ENCODE measurements at places on chromosomes 1 and 21.
A peak's percentile ranks its signal among the peaks of the same experiment; 100 is the strongest.

GRCh38 chr1:78003882-78004718, 639 bp upstream of the DNAJB4 start:
- DNase-seq: peak; percentile 13

DNA sequence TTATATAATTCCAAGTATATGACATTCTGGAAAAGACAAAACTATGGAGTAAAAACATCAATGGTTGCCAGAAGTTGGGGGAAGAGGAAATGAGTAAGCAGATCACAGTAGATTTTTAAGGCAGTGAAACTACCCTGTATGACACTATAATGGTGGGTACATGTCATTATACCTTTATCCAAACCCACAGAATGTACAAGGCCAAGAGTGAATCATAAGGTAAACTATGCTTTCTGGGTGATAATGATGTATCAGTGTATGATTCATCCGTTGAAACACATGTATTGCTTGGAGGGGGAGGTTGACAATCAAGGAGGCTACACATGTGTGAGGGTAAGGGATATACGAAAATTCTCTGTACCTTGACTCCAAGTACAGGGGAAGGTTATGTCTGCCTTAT, 862.7 kb downstream of the PLA2G4A start:
- no peak for DNase-seq

DNA sequence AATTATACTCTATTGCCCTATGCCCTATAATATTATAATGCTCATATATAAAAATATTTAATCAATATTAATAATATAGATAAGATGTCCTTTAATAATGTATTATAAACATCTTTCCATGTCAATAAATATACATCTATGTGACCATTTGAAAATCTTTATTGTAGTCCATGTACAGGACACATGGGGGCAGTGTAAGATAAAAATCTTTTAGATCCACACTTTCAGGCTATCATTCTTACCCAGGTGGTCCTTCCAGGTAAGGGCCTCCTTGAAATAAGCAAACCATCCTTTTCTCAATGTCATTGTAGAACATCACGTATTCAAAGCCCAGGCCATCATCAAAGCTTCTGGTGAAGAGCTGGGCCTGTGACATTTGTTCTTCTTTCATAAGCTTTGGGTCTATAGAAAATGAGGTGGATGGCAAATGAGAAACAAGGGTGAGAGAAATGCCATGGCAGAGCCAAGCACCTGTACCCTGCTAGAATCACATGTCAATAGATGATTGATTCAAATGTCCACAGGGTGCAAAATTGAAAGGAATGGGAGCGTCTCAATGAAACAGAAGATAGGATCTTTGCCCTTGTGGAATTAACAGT, 20.2 kb downstream of the THEM4 start:
- DNase-seq: no peak

GRCh38 chr1:234970401-234970730, 158.3 kb downstream of the TOMM20 start:
- no peak for DNase-seq

DNA sequence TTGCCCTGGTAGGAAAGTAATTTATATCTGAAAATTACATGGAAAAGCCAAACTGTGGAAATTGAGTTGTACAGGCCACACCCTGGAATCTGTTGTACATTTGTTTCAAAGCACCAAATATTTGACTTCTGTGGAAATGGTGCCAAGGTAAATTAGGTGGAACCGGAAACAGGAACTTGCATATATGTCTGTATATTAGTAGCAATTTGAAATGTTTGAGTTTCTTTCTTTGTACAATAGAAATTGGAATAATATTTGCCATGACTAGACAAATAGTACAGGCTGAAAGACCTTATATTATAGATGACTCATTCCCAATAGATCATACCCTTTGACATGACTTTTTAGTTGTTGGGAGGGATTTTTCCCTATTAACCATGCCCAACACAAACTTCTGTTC, 10.5 kb upstream of the TAF1A start:
- DNase-seq: no peak

- no peak for DNase-seq
Measured at GRCh38 chr21:23384679-23385078, 2222.6 kb downstream of the MRPL39 start.

- DNase-seq: no peak
Measured at GRCh38 chr1:109969146-109969829, 15.3 kb upstream of the AHCYL1 start.

DNA sequence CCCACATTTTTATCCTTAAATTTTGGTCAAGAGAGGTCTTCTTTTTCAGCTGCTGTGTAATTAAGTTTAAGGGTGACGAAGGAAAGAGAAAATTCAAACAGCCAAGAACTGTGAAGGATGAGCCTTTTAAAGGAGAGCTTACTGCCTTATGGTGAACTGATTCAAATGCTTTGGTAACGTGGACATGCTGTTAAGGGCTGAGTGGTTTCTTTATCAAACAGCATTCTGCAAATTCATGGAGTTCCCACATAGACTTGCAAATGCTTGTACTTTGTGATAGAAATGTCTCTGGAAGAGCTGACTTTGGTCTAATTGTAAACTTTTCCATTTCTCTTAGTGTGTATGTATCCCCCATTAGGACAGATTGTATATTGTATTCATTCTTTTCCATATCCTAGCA, 93.8 kb downstream of the CHD1L start:
- no peak for DNase-seq

DNA sequence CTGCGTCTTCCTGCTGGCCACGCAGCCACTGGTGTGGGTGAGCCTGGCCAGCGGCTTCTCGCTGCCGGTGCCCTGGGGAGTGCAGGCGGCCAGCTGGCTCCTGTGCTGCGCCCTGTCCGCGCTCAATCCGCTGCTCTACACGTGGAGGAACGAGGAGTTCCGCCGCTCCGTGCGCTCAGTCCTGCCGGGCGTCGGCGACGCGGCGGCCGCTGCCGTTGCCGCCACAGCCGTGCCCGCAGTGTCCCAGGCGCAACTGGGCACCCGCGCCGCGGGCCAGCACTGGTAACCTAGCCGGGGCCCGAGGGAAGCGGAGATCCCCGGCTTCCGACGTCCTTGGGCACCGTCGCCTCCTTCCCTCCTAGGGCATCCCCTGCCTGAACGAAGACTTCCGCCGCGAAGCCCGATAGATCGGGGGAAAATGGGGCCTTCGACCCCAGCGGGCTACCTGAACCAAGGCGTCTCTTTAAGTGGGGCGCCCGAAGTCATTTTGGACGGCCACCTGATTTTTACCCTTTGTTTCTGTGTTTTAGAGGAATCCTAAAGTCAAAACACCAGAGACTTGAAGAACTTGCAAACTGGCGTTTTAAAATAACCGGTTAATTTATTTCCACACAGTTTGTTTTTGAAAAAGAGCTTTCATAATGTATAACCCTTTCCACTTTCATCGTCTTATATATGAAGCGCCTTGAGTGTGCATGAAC, 2.0 kb downstream of the GPR88 start:
- no peak for DNase-seq

DNA sequence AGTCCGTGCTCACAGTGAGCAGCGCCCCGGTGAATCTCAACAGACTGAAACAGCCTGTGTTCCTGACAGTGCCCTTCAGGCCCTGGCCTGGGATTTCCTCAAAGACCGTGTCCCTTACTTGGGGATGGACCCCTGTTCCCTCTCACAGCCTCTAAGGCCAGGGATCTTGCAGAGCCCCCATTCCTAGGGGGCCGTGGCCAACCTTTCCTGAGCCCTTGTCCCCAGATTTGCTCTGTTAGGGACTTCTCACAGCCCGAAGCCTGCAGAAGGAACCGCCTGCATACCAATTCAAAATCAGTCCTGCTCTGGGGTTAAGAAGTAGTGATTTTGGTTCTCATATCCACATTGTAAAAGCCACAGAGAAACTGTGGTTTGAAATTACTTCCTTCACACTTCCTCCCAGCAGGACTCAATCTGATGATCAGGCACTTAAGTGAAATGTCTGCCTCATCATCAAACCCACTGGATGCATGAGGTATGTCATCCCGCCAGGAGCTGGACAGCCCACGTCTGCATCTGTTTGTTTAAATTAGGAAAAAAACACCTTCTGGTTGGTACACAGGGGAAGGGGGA, 14.9 kb downstream of the ABCA4 start:
- DNase-seq: no peak

DNA sequence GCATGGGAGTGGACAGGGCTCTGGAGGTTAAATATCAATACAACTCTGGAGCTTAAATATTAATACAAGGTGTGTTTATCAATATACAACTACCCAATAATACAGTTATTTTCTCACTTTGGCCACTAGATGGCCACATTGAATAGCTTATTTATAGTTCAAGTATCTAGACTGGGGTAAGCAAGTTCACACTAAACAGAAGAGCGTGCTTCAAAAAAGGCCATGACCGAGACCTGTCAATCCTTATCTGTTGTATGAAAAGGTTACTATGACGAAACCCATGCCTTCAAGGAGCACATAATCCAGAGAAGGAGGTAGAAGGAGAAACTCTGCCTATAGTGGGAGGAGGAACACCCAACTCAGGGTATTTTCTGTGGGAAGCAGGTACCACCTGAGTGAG, 29.1 kb downstream of the CHML start:
- DNase-seq: peak; percentile 9

DNA sequence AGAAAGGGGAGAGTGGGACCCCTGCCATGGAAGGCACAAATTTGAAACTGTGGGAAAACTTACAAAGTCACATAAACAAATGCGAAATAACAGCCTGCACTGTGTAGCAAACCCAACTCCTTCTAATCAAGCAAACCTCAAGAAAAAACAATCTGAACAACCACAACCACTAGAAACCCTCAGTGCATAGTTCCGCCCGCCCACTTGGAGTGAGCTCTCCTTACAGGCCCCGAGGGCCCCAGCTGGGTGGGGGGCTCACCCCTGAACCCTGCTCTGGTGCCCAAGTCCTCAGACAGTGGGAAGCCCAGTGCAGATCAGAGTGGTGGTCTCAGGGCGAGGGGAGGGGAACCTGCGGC, 931 bp upstream of the MXRA8 start:
- no peak for DNase-seq

- DNase-seq: peak; percentile 38
Measured at GRCh38 chr1:197868751-197869489, 33.5 kb upstream of the C1orf53 start.

- no peak for DNase-seq
Measured at GRCh38 chr1:46133781-46134350, 1.4 kb upstream of the PIK3R3 start.

- no peak for DNase-seq
Measured at GRCh38 chr1:21115098-21115760, 61.5 kb downstream of the EIF4G3 start.

DNA sequence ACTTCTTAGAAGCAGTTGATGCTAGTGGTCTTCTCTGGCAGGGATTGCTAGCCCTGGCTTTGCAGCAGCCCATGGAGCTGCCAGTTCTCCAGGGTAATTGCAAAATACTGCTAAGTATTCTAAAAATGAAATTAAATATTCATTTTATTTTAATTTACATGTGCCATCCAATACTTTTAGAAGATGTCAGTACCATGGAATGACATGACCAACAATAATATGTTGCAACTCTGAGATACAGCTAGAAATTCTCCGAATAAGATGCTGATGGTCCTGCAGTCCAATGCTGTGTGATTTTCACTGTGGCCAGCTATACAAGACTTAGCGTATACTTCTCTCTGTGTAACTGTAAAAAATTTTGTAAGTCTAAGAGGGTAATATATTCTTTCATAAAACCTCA, 20.0 kb upstream of the WARS2 start:
- DNase-seq: no peak

- DNase-seq: peak; percentile 65
Measured at GRCh38 chr1:220733086-220733601, 15.0 kb upstream of the MTARC2 start.

DNA sequence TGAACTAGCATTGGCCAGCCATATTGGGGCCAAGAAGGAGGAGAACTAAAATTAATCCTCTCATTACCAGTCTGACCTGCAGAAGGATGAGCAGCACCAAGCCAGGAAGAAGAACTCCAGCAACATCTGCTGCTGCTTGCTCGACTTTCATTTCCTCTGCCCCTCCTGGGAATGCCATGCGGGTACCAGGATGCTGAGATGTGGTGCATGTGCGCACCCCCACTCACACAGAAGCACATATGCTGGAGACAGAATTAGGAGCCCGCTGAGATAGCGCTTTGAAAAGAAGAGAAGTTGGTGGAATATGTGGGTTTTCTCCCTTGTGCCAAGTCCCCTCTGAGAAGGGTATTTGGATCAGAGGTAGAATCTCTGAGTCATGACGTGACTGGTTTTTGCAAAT, 70.4 kb downstream of the PLXNA2 start:
- no peak for DNase-seq

- DNase-seq: no peak
Measured at GRCh38 chr1:62637392-62638105, 40.2 kb downstream of the ANGPTL3 start.

GRCh38 chr1:245684166-245684565, 529.4 kb downstream of the KIF26B start:
- no peak for DNase-seq

DNA sequence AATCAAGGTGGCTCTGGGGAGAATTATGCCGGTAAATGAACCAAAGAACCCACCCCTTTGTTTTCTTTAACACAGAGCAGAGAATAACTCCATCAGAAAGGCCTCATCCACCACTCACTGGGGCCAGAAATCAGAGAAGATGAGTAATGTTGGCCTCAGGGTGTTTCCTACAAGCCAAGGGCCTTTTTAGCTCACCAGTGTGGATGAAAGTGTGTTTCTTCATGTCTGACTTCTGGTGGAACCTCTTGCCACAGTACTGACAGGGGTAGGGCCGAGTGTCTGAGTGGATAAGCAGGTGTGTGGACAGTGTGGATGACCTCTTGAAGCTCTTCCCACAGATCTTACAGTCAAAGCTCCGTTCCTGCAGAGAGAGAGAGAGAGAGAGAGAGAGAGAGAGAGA, 8.3 kb downstream of the GFI1 start:
- no peak for DNase-seq

GRCh38 chr1:91007092-91007491, 14.7 kb downstream of the ZNF644 start:
- no peak for DNase-seq

DNA sequence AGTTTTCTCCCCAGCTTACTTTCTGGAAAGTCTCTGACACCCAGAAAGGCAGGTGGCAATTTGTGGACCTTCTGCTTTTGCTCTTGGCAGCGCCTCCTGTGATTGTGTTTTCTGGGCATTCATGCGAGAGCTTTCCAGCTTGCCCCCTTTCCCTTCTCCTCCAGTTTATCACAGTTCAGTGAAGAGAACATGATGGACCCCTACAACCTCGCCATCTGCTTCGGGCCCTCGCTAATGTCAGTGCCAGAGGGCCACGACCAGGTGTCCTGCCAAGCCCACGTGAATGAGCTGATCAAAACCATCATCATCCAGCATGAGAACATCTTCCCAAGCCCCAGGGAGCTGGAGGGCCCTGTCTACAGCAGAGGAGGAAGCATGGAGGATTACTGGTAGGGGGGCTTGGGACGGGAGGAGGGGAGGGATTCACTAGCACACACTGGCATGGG, 24.3 kb upstream of the IKBKE start:
- DNase-seq: no peak

DNA sequence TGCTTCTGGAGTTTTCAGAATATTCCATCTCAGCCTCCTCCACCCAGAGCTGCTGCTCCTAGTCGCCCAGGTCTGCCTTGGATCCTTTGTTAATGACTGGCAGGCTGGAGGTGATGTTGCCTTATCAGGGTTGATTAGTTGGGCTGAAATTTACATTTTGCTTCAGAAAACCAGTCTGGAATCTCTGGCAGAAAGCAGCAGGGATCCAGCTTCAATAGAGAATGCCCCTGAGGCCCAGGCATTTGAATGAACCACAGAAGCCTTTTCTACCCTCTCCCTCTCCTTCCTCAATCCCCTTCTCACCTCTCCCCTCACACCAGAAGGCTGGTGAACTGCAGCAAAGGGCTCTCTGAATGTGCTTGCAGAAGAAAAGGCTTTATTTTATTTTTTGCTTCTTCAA, 83.2 kb downstream of the PLXNA2 start:
- DNase-seq: no peak

Measured in effector memory CD8-positive, alpha-beta T cell (primary cell).